ENCODE measurements at places on chromosomes 4 and X. TPM values are rescaled to one million over a fixed set of nuclear protein-coding genes. Genes with fewer than 3 reads are reported as not detected.

ARAP2 gene
- total RNA-seq, result 0.47 TPM

SULT1B1 gene
- total RNA-seq, result 0.01 TPM

TLR10 gene
- not detected for total RNA-seq

IL2RG gene
- total RNA-seq, result 0.11 TPM

TEX11 gene
- total RNA-seq, result not detected

KLHL13 gene
- total RNA-seq, result 0.26 TPM

TLR2 gene
- 0.79 TPM for total RNA-seq

UGT8 gene
- 0.14 TPM for total RNA-seq

PDGFC gene
- total RNA-seq, result 2.3 TPM

EREG gene
- 9.5 TPM for total RNA-seq

NPY2R gene
- total RNA-seq, result 0.02 TPM

HELT gene
- total RNA-seq, result not detected

IQSEC2 gene
- total RNA-seq, result 45.6 TPM

EPHA5 gene
- total RNA-seq, result 0.30 TPM

SHROOM3 gene
- 15.8 TPM for total RNA-seq

TREX2 gene
- 1.4 TPM for total RNA-seq

VSIG1 gene
- 0.40 TPM for total RNA-seq

TECRL gene
- not detected for total RNA-seq

NR0B1 gene
- total RNA-seq, result 22.4 TPM

PRRG3 gene
- total RNA-seq, result not detected

ADH1B gene
- not detected for total RNA-seq

TIMP1 gene
- 279 TPM for total RNA-seq

Data from A549 treated with AZD2906 at 1 μM for 4 hours (cell line).